ENCODE measurements at places on chromosomes 12 and 14.
A peak's percentile ranks its signal among the peaks of the same experiment; 100 is the strongest.

- no peak for DNase-seq
Measured at GRCh38 chr12:125645724-125646123, 580.5 kb downstream of the AACS start.

GRCh38 chr14:105475269-105476096 lies 862 bp downstream of the CRIP2 start:
- peak; percentile 43 for DNase-seq

DNA sequence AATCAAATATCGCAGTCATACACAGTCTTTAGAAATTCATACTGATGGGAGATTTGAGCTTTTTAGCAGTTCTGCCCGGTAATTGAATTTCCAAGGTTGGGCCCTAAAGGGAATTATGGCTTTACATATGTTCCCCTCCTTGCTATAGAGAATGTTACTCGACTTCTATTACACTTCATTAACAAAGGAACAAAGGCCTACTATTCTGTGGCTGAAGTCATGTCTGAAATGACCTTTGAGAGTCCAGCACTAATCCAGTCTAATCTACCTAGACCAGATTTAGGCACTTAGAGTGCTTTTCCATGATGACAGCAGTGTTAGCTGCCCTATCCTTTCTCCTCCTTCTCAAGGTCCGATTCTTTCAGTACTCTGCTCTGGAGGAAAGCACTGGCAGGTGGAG lies 305.3 kb downstream of the MED13L start:
- DNase-seq = no peak

DNA sequence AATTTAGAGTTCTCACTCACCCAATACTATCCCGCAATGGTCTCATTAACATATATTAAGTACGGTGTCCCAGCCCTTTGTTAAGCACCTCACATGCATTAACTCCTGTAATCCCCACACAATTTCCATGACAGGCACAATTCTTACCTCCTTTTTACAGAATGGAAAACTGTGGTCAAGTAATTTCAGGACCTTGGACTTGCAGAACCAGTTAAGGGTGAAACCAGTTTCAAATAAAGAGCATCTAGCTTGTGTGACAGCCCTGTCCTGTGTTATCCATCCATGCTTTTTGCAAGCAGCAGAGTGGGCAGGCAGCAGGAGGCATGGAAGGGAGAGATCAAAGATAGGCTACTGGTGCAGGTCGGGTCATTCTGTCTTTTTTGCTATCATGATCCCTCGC lies 470.8 kb downstream of the NELL2 start:
- no peak for DNase-seq

DNA sequence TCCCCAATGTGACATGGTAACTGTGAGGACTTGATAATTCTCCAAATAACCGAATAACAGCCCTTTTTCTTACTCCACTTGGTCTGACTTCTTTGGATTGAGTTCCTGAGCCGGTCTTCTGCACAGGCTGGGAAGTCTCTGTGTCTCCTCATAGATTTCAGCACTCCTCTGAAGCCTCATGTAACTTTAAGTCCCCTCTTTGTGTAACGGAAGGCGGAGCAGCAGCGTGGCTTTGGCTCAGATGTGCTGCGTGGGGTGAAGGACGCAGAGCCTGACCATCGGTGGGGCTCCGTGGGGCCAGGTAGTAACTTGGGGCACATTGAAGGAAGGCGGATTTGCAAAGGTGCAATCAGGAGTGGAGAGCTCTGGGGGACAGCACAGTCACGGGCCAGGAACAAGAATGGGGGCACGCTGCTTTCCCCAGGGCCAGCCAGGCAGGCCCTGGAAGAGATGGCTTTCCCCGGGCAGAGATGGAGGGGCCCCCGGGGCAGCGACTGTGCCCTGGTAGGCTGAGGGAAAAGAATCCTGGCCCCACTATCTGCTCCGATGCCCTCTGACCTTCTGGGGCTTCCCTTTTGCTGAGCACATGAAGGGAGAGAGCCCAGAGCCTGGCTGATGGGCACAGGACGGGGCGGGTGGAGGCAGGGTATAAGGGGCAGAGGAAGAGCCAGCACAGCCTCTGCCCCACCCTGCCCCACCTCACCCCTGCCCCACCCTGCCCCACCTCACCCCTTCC lies 56.9 kb downstream of the ADGRD1 start:
- no peak for DNase-seq

GRCh38 chr12:1443421-1444141 lies 150.8 kb downstream of the FBXL14 start:
- DNase-seq = no peak

DNA sequence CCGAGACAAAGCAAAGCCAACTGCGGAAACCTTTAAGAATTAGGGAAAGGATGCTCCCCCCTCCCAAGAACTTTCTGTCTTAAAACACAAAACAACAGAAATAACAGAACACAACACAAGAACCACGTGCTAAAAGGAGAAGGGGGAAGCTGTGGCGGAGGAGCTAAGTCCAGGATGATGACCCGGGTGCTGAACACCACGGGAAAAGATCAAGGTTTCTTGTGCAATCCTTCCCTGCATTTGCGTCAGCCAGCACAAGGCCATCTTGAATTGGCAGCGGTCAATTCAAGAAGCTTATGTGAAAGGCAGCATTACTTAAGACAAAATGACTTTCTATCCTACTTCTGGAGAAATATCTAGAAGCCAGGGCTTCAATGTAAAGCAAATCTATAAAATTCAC lies 11.0 kb upstream of the CREBL2 start:
- DNase-seq = no peak

DNA sequence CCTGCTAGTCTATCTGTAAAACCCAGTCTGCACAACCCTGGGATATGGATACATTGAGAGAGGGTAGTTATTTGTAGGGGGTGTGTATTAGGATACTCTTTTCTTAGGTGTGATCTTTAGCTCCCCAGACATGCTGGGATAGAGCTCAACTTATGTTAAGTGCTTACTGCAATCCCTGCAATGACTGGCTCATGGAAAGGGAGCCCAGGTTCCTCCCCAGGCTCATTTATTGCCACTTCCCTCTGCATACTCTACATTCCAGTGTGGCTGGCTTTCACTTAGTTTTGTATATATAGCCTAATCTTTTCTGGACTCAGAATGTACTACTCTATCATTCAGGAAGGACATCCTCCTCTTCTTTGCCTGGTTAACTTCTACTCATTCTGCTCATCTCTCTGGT lies 172.0 kb downstream of the SYT10 start:
- DNase-seq = no peak

GRCh38 chr12:121364683-121365121 lies 12.5 kb upstream of the ANAPC5 start:
- DNase-seq = no peak

DNA sequence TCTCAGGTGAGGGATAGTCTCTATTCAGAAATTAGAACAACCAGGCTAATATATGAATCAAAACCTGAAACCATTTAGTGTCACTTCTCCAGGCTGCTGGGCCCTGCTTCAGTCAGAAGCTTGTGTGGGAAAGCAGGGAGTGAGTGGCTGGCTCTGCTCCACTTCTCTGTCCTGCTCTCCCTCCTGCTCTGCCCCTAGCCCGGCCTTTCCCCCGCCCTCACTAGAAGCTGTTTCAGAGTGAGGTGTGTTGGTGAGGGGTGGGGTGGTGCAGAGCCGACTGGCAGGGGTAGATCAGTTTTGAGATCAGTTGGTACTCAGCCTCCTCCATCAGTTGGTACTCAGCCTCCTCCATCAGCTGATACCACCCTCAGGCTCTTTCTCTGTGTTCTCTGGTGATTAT lies 7.0 kb upstream of the PPP1R1A start:
- DNase-seq = no peak

- DNase-seq = no peak
Measured at GRCh38 chr12:62250671-62251608, 9.3 kb upstream of the USP15 start.

GRCh38 chr14:94644102-94644535 lies 31.9 kb downstream of the SERPINA3 start:
- DNase-seq = no peak

- DNase-seq = no peak
Measured at GRCh38 chr12:119940897-119941296, 48.1 kb upstream of the BICDL1 start.

- DNase-seq = no peak
Measured at GRCh38 chr12:124109760-124110159, 136.7 kb downstream of the ZNF664 start.

- no peak for DNase-seq
Measured at GRCh38 chr14:42927313-42927712, 1320.6 kb downstream of the LRFN5 start.

DNA sequence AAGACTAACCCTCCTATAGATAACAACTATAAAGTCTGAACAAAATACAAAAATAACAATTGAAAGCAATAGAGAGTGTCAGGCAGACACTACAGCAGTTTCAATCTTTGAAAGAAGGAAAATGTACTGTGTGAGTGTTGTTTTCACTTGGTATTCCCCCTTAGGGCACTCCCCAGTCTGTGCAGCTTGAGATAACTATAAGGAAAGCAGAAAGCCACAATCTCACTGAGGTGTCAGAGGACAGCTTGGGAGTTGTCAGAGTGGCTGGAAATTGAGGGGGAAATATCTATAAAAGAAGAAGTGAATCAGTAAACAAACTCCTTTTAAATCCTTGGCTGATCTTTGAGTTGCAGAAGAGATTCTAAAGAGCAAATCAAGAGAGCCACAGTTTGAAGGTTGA lies 364.8 kb downstream of the NELL2 start:
- DNase-seq = no peak

- DNase-seq = no peak
Measured at GRCh38 chr12:26519462-26519861, 313.5 kb downstream of the ITPR2 start.

- no peak for DNase-seq
Measured at GRCh38 chr12:114241973-114242434, 163.9 kb downstream of the TBX5 start.

DNA sequence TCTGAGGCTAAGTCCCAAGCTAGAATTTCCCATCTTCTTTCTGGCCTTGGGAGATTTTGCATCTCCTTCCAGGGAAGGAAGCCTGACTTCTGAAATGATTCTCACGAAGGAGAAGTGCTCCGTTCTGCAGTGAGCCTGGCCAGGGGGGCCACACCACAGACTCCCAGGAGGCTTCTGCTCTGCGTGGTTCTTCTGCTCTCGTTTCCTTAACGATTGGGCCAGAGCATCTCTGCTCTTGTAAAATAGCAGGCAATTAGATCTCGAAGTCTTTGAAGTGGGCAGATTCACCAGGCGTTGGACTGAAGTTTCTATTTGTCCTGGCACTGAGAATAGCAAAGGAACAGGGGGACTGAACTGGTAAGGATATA lies 6.7 kb upstream of the BATF start:
- no peak for DNase-seq

DNA sequence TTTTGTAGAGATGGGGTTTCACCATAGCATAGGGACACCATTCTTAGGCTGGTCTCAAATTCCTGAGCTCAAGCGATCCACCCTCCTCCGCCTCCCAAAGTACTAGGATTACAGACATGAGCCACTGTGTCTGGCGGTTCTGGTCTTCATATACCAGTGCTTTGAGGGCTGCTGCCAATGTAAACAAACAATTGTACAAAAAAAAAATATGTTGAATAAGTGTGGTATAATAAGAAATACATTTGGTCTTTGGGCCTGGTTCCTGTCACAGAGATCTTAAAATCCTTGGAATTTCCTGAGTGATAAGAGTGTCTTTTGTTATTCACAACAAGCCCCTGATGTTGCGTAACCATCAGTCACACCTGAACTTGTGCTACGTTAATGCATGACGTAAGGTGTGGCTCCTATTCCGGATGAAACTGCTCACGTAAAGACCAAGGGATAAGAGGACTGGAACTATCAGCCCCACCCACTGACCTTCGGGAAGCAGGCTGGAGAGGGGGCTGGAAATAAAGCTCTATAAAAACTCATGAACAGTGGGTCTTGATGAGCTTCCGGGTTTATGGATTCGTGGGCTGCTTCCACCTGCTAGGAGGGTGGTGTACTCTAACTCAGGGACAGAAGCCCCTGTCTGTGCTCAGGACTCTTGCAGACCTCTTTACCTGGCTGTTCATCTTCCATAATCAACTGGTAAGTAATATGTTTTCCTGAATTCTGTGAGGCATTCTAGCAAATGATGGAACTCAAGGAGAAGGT lies 16.5 kb upstream of the RIMKLB start:
- DNase-seq = no peak

GRCh38 chr12:113118142-113118541 lies 17.4 kb downstream of the RASAL1 start:
- DNase-seq = no peak

- no peak for DNase-seq
Measured at GRCh38 chr12:96503976-96504375, 14.6 kb downstream of the CFAP54 start.

DNA sequence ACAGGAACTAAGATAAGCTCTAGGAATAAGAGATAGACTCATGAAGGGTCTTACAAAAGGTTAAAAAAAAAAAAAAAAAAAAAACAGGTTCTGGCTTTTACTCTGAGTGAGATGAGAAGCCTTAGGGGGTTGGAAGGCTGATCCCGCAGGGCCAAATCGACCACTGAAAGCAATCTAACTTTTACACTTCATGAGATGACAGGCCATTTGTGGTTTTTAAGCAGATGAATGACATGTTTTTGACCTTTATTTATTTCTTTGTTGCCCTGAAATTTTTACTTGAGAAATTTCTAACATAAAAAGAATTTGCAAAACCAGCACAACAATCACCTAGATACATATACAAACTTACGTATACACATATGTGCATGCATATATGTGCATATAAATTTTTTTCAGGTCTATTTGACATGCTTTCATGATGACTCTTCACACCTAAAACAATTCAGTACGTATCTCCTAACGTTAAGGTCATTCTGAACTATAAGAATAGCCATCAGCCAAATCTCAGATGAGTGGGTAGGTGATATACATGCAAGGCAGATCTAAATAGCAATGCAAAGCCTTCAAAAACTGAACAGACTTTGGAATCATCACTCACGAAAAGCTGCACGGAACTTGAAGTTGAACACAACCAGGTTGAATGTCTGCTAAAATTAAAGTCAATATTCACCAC lies 87.0 kb downstream of the R3HDM2 start:
- DNase-seq = no peak

DNA sequence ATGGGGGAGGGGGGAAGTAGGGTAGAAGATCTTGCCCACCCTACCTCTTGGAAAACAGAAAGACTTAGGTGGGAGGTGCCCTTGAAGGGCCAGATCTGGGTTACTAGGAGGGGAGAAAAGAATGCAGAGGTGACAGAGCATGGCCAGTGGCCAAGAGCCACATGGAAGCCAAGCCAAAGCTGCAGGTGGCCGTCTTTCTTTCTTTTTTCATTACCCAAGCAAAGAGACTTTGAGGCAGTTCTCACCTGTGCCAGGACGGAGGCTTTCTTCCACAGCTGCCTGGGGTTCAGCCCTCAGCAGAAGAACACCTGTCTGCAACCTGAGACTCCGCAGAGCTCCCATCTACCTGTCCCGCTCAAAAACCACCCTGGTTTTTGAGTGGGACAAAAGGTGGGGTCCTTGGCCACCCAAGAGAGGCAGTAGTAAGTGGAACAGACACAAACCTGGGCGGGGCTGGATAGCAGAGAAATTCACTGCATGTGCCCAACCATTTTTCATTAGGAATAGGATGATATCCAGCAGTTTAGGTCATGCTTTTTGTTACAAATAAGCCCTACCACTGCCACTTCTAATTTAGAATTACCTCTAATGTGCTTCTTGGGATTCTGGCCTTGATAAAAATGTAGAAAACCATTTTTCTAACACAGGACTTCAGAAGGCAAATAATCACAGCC lies 116.5 kb downstream of the DYRK2 start:
- peak; percentile 9 for DNase-seq
